ENCODE measurements at places on chromosomes 7 and 10.

DNA sequence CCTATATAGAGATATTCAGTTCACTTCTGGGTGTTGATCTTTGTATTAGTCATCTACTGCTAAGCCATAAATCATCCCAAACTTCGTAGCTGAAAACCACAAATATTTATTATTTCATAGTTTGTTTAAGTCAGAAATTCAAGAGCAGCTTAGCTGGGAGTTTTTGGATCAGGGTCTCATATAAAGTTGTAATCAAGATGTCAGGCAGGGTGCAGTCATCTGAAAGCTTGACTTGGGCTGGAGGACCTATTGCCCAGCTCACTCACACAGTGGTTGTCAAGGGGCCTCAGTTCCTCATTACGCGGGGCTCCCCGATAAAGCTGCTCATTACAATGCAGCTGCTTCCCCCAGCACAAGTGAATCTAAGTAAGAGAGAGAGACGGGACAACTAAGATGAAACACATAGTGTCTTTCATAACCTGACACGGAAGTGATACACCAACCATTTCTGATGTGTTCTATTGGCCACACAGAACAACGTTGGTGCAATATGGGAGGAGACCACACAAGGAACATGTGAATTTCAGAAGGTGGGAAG, 15.7 kb downstream of the PPP1R3C start:
- DNase-seq: no peak

DNA sequence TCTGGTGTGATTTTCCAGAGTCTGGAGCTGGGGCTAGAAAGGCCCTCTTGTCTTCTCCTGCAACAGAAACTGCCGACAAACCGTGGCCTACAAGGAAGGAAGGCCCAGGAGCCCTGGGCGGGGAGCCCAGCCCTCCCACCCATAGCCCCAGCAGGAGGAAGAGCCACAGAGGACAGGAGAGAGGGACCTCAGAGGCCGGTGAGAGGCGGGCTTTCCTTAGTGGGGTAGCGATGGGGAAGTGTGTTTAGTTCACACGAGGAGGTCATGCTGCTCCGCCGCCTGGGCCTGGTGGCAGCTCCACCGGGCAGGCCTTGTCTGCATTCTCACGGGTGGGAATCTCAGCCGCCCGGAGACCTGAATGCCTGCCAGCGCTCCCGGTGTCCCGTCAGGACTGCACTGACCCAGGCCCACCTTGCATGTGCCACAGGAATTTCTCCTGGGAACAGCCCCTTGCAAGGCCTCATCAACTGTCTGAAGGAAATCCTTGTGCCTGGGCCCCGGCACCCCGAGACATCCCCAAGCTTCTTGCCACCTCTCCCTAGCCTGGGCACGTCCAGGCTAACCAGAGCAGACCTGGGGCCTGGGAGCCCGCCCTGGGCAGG, 50.9 kb downstream of the ZNF467 start:
- no peak for DNase-seq

DNA sequence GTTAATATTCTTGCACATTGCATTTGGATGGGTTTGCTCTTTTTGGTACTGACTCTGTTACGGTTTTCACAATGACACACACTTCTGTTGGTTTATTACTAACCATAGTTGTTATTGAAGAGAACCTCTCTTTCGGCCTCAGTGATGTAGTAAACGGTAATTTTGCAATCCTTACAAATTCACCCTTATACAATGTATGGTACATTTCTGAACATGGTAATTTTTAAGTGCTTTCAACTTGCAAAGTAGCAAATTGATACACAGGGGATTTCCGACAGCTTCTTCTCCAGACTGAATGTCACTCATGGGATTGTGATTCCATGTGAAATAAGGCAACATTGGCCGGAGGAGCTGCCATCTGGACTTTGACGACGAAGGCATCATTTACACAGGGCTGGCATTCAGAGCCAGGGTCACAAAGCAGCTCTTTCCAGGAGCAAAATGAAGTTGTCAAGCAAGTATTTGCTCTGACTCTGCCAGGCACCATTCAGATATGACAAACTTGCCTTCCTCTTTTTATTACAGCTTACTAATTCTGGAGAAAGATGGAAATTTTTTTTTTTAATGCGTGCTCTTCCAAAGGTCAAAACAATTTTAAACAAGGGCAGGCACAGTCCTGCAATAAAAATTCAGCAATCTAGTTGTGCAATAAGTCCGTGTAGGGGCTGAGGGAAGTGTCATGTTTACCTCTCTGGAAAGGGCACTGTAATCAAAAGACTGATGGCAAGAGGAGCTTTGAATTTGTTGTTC, 711.5 kb upstream of the C7orf33 start:
- DNase-seq: no peak

- no peak for DNase-seq
Measured at GRCh38 chr7:157898802-157899505, 562.1 kb downstream of the DNAJB6 start.

GRCh38 chr10:92126100-92126650, 164.7 kb downstream of the CPEB3 start:
- DNase-seq: no peak

DNA sequence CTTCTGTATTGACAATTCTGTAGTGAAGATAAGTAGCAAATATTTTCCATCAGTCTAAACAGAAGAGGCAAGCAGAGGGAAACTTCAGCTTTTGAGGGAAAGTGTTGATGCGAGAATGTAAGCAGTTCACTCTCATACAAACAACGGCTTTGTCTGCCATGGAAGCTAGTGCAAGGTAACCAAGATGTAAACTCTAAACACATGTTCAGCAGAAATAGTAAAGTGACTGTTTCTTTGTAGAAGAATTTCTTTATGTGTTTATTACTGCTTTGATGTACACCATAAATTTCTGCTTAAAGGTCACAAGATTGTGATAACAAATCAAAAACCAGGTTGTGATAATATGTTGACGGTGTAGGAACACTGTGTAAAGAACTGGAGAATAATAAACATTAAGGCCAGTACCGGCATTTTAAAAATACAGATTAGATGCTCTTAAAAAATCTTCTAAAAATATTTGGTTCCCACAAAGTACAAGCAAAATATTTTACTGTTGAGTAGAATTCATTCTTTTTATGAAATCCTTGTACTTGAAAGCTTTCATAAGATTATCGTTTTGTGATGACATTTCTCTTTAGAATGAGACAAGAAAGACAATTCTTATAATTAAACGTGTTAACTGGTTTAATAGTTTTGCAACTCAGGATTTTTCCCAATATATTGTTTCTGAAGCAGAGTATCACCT, 34.2 kb downstream of the SEMA3C start:
- DNase-seq: no peak

DNA sequence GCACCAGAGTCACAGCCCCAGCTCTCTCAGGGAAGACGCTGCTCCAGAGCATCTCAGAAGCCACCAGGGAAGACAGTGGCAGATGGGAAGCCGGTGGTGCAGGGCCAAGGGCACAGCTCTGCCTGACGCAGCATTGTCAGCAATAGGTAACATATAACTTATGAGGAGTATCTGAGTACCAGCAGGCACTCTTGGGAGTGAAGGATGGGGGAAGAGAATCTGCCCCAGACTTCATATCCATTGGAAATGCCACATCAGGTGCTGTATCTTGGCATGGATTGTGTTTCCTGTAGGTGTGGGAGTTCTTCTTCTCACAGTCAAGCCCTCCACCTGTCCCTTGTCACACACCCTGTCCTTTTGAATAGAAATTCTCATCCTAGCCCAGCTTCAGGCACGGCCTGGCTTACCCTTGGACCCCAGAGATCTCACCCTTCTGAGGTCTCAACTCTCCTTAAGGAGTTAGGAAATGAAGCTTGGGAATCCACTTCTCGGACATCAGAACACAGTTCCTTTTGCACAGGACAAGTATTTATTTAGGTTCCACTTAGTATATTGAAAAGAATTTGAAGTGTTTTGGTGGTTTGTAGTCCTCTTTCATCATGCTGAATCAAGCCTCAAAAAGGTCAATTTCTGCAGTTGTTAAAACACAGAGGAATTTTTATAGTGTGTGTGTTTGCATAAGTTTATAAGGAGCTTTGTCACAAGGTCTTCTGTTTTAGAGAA, 9.9 kb downstream of the EPDR1 start:
- DNase-seq: no peak

DNA sequence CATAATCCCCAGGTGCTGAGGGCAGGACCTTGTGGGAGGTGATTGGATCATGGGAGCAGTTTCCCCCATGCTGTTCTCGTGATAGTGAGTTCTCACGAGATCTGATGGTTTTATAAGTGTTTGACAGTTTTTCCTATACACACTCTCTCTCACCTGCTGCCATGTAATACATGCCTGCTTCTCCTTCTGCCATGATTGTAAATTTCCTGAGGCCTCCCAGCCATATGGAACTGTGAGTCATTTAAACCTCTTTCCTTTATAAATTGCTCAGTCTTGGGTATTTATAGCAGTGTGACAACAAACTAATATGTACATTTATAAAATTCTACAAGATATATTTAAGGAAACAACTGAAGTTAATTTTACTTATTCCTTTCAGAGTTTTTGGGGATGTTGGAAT, 170.8 kb upstream of the BET1 start:
- no peak for DNase-seq

- no peak for DNase-seq
Measured at GRCh38 chr10:90062786-90063185, 361.4 kb downstream of the KIF20B start.

DNA sequence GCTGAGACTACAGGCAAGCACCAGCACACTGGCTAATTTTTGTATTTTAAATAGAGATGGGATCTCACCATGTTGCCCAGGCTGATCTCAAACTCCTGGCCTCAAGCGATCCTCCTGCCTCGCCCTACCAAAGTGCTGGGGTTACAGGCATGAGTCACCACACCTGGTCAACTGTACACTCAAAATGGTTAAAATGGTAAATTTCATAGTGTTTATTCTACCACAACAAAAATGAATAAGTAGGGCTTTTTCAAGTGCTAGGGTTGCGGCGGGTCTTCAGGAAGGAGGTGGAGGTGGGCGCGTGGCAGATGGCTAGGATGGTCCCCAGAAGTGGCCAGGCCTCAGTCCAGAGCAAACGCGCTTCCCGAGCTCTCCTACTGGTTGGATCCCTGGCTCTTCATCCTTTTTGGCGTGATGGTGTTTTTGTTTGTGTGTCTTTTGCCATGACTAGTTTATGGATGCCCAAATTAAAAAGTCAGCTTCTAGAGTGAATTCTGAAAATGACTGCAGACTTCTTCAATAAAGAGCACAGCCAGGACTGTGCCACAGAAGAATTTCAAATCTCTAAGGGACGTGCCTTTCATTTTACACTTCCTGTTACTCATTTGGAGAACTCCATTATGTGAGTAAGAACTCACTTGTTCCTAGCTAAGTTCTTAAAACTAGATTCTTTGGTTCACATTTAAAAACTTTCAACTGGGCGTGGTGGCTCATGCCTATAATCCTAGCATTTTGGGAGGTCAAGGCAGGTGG, 73.9 kb downstream of the TMEM130 start:
- DNase-seq: peak; percentile 71

DNA sequence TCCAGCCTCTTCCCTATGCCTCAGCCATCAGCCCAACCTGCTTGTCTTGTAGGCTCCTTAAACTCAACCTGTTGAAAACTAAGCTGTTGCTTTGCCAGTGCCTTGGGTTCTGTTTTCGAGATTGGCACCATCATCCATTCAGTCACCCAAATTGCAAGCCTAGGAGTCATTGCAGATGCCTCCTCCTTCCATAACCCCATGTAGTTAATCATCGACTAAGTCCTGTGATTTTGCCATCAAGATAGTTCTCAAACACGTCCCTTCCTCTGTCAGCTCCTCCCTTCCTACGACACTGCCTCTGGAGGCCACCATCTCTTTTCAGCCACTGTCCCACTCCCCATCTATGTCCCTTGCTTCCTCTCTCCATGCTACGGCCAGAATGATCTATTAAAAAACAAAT, 168.1 kb downstream of the RAB11FIP2 start:
- DNase-seq: no peak

GRCh38 chr7:16211402-16211925, 209.9 kb downstream of the CRPPA start:
- no peak for DNase-seq

- DNase-seq: no peak
Measured at GRCh38 chr7:3055626-3056025, 12.0 kb upstream of the CARD11 start.

DNA sequence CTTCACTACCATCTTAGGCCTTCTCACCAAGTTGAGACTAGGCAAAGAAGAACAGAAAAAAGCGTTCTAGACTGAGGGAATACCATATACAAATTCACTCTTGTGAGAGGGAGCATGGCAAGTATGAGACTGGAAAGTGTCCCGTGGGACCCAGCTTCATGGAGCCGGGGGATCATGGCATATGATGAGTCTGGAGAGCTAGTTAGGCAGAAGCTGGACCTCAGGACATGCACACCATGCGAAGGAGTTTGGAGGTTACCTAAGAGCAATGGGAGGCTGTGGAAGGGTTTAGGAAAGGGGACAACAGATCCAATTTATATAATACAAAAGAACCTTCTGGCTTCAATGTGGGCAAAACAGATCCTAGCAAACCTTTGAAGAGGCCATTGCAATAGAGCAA, 34.1 kb downstream of the STK17A start:
- no peak for DNase-seq

GRCh38 chr10:31977440-31978155, 49.0 kb upstream of the ARHGAP12 start:
- DNase-seq: no peak

DNA sequence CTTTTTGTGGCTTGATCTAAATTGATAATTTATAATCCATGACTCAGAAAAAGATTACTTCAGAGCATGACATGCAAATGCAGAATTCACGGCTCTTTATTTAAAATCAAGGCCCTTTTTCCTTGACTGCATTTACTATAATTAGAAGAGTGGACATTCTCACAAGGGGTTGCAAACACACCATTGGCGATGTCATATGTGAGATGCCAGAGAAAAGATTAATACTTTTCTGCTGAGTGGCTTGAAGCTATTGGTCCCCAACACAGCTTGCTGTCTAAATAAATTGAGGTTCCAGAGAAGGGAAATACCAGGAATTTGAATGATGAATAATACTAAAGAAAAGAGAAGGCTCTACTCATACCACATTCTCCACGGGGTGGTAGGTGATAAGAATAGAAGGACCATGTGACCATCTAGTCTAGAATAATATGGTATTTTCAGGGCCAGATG, 78.7 kb upstream of the ARID5B start:
- DNase-seq: no peak

- DNase-seq: no peak
Measured at GRCh38 chr10:12235116-12235694, 39.2 kb downstream of the CDC123 start.

DNA sequence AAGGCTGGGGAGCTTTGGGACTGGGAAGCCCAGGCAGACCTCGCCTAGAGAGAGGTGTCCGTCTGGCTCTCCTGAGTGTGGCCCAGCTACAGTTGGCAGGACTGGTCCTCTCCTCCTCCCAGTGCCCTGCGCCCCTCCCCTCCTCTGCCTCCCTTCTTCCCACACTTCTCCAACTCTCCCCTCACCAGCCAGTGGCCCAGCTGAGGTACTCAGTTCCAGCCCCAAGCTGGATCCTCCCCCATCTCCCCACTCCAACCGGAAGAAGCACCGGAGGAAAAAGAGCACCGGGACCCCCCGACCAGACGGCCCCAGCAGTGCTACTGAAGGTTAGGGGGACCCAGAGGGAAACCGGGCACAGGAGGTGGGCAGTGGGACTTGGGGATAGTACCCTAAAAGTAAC, 27.7 kb downstream of the GBX1 start:
- DNase-seq: no peak

DNA sequence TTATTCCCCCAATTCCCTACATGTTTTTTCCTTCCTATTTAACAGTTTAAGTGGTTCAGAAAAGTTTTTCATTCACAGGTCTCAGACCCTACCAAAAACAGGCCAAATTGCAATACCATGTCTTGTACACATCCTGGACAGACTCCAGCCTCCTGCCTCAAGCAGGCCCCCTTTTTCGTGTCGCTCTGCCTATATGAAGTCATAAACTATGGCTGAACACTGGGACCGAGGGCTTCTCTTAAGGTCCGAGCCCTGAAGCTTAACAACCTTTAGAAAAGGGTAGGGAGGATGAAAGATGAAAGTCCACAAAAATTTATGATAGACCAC, 1.4 kb downstream of the FBXW4 start:
- no peak for DNase-seq
